ENCODE measurements at places on chromosomes 2 and 18.

DNA sequence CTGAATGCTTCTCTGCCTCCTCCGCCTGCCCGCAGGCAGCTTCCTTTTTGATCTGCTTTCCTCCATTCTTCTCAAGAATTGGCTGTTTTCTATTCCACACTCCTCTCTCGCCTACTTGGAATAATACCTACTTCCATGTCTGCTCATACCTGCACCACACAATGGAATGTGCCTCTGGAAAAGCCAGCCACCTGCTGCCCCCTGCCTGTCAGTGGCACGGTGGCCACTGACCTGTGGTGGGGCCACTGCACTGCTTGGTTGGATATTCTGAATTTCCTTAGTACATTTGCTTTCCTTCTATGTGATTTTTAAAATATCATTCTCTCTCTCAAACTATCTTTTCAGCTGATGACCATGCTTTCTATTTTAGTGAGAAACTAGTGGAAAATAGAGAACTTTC is 406.9 kb downstream of the DCDC2C start:
- no peaks in the 10 kb centered on the region for H3K27me3 ChIP-seq
- no peak overlapping the region for H3K4me3 ChIP-seq
- H3K4me1 ChIP-seq = no peaks in the 10 kb centered on the region
- H3K27ac ChIP-seq = no peak overlapping the region

GRCh38 chr2:9897331-9897737 is 54.1 kb downstream of the TAF1B start:
- peak overlapping the region; percentile 29 for H3K27ac ChIP-seq
- DNase-seq = peak; percentile 56
- peaks cover 27% of the 10 kb centered on the region for H3K4me1 ChIP-seq
- H3K27me3 ChIP-seq = no peaks in the 10 kb centered on the region

- no peaks in the 10 kb centered on the region for H3K27me3 ChIP-seq
- peak overlapping the region; percentile 18 for H3K27ac ChIP-seq
- peaks cover 16% of the 10 kb centered on the region for H3K4me1 ChIP-seq
- peak; percentile 80 for DNase-seq
- no peaks in the 10 kb centered on the region for H3K36me3 ChIP-seq
Observed at GRCh38 chr2:62939735-62940491, 110.7 kb upstream of the OTX1 start.

- H3K27me3 ChIP-seq = no peaks in the 10 kb centered on the region
- H3K4me1 ChIP-seq = peaks cover 3% of the 10 kb centered on the region
- H3K36me3 ChIP-seq = no peaks in the 10 kb centered on the region
- no peak for DNase-seq
Observed at GRCh38 chr2:28030600-28030999, 140.1 kb downstream of the BABAM2 start.

DNA sequence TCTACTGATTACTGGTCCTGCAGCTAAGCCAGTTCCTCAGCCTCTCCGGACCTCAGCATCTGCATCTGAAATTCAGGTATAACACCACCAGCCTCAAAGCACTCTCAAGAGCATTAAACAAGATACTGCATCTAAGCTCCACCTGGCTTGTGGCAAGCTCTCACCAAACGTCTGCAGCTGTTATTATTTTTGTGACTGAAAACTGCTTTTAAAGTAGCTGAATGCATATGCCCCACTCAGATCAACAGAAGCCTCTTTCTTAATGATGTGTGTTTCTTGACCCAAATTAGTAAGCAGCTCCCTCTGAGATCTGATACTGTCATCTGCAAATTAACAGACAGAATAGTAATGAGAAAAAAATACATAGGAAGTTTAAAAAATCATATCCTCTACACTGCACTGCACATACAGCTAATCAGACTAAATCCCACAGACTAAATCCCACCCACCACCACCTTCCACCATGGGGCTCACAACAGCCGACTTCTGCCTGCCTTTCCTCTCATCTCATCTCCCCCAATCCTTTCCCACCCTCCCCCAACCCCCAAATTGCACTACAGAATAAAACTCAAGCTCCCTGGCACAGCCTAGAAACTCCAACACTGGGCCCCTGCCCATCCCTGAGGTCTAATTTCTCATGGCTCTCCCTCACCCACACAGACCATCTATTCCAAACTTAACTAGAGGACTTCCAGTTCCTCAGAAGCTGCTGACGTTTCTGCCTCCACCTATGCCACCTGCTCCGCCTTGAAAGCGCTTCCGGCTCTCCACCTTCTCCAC is 52.9 kb downstream of the TMEM163 start:
- H3K36me3 ChIP-seq = no peaks in the 10 kb centered on the region
- DNase-seq = no peak
- H3K27me3 ChIP-seq = no peaks in the 10 kb centered on the region
- H3K4me3 ChIP-seq = no peak overlapping the region

GRCh38 chr2:33419581-33420200 is 56.8 kb upstream of the RASGRP3 start:
- no peak overlapping the region for H3K4me3 ChIP-seq
- no peaks in the 10 kb centered on the region for H3K27me3 ChIP-seq
- H3K4me1 ChIP-seq = no peaks in the 10 kb centered on the region
- no peaks in the 10 kb centered on the region for H3K36me3 ChIP-seq
